NCI-H69 (cell line): ENCODE measurements at places on chromosomes 3 and 15.

GRCh38 chr3:30135190-30135589, 471.2 kb upstream of the TGFBR2 start:
- DNase-seq, result no peak

GRCh38 chr3:3333571-3333970, 154.1 kb upstream of the CRBN start:
- DNase-seq, result no peak

DNA sequence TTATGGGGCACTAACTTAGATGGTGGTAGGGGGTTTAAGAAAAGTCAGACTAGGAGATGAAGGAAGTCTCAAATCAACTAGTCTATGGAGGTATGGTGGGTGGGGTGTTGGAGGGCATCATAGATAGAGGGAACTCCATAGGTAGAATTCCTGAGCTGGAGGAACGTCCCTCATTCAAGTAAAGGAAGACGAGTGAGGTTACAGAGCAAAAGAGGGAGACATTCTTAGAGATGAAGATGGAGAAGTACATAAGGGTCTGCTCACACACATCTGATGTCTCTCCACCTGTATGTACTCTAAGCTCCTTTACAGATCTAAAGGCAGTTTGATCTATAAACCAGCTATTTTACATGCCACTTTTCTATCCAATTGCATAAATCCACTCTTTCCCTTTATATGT, 1.4 kb downstream of the PLSCR1 start:
- no peak for DNase-seq

- no peak for DNase-seq
Measured at GRCh38 chr15:74430510-74430951, 3.2 kb downstream of the SEMA7A start.

- no peak for DNase-seq
Measured at GRCh38 chr3:149494759-149495580, 20.5 kb downstream of the TM4SF4 start.

DNA sequence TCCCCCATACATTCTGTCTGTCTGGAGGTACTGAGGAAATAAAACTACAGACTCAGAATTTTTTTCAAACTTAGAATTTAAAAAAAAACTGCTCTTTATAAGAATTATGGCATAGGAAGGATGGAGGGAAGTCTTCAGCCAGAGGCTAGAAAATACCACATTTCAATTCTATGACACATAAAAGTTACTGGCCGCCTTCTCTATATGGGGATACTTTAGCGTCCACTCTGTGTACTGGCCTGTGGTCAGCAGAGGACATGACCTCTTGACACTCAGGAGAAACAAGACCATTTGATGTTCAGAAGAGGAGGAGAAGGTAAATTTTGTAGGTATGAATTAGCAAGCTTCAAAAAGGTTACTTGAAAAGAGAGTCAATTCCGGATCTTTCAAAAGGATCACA, 417.4 kb downstream of the MFSD1 start:
- no peak for DNase-seq

GRCh38 chr3:118782755-118783202, 251.9 kb downstream of the IGSF11 start:
- DNase-seq, result no peak

DNA sequence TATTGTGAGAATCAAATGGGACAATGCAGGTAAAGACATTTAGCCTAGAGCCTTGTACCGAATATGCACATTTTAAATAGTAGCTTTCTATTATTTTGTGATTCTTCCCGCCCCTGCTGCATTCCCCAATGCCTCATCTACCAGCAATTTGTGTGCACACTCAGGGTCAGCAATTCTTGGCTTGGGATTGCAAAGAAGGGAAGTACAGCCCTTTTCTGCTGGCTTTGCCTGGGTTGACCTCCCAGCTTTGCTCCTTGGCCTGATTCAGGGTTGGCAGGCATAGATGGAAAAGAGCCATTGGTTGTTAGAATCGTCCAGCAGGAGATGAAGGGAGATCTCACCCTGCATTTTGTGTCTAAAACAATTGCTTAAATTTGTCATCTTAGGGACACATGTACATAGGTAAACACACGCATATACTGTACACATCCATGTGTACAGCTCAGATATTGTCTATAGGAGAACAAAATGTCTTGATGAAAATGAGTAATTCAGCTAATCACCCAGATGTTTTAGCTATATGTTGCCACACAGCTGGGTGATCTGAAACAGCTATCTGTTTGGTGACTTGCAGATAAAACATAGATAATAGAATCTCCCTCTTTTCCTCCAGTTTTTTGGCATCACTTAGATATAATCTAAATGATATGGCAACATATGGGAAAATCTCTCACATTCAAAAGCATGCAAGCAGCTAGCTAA, 340.9 kb upstream of the TBL1XR1 start:
- DNase-seq, result no peak

DNA sequence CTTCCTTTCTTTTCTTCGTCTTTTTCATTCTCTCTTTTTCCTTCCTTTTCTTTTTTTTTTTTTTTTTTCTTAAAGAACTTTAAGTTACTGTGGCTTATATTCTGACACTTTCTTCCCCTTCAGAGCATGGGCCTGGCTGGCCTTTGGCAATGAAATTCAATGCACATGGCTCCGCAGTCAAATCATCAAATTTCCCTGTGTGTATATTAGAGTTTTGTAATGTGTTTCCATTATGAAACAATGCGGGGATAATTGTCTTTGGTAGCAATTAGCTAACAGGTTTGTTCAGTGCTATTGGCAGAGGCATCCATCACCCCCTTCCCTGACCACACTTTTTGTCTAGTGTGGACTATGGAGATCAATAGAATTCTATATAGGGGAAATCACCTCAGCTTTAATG, 80.5 kb downstream of the CDIN1 start:
- peak; percentile 99 for DNase-seq

DNA sequence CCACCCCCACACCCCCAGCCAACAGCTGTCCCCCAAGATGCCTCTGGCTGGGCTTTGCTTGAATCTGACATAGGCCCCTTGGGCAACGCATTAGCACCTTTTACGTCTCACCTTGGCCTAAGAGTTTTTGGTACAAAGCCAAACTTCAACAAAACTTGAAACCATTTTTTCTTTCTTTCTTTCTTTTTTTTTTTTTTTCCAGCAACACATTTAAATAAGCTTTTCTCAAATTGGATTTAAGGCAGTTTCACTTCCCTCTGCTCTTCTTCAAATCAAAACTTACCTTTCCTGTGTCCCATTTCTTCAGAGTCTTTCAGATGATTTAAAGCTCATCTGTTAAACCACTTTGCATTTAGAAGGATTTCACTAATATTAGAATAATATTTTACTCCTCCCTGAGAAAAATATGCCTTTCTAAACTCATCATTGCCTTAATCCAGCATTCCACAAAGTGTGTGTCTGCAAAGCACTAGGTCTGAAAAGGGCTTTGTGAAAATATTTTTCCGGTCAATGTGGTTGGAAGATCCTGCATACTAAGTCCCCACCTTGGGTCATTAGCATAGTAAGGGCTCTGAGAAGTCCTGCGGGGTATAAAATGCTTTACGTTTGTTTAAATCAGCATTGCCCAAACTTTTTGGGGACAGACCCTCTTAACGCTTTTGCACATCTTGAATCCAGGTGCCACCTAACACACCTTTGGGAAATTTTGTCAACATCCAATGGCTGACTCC, 217.0 kb downstream of the TLE3 start:
- DNase-seq, result no peak

DNA sequence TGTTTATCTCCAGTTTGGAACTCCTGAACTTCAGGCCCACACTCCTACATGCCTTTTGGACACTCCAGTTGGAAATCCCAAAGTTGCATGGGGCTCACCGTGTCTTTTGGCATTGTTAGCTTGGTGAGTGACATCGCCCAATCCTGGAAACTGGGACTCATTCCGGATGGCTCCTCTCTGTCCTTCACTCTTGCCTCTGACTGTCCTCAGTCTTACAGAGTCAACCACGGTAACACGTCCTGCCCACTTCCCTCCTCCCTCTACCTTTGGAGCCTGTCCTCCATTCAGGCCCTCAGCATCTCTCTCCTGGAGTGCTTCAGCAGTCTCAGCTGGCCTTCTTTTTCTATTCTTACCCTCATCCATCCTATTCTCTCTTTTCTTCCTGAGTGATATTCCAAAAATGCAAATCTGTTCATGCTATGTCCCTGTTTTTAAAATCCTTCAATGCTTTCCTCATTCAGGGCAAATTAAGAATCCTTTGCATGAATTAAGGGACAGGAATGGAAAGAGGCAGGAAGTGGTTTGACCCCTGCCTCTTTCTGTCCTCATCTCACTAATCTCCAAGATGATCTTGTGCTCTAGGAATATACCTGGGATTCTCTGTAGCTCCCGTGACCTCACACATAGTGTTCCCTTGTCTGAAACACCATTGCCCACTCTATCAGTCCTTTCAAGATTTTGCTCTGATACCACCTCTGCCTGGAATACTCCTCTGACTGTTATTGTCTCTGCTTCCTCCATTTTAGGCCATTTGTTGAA, 42.5 kb downstream of the LPP start:
- DNase-seq, result no peak

DNA sequence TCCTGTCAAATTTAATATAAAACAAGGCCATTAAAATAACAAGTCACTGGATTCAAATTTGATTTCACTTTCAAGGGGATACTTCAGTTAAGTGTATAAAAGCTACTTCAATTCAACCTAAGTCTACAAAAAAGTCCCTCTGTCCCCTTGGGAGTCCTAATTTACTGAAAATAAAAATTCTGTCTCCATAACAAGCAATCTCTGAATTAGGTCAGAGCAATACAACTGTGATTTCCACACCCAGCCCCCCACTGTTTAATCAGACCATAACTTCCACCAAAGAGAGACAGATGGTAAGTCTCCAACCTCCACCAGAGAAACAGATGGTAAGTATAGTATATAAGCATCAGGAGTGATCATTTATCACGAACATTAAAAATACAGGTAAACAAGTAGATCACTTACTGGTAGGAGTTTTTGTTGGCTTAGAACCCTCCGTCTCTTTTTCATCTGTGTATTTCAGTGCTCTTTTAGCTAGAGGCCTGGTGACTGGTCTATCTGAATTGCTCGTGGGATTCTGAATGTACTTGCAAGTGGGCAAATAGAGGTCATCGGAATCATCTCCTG, 12.1 kb downstream of the SGO1 start:
- DNase-seq, result peak; percentile 88

GRCh38 chr15:95565016-95565600, 765.4 kb upstream of the NR2F2 start:
- no peak for DNase-seq
